Epithelial cell of alveolus of lung (primary cell): ENCODE measurements at places on chromosomes 2 and 18. TPM values are rescaled to one million over a fixed set of nuclear protein-coding genes. Genes with fewer than 3 reads are reported as not detected.

The SLC9A4 gene
- not detected in 2 replicates for total RNA-seq

The NT5C1B gene
- not detected in 2 replicates for total RNA-seq

The SERPINB10 gene
- not detected in 2 replicates for total RNA-seq

The SRBD1 gene
- total RNA-seq, result 9.1 and 15.4 TPM in 2 replicates

The TPO gene
- not detected in 2 replicates for total RNA-seq

The C2orf80 gene
- not detected in 2 replicates for total RNA-seq

The TFCP2L1 gene
- total RNA-seq, result 0.13 and 0.16 TPM in 2 replicates

The FOXD4L1 gene
- under 0.01 and 0.16 TPM in 2 replicates for total RNA-seq

The EFHD1 gene
- total RNA-seq, result 0.40 and 2.2 TPM in 2 replicates
